Activated CD8-positive, alpha-beta memory T cell treated with anti-CD3 and anti-CD28 coated beads, Interleukin-2, amount 10 ng/mL, durations not matched to agents 7 days and 5 days (primary cell): ENCODE measurements at places on chromosomes 7 and 10. TPM values are rescaled to one million over a fixed set of nuclear protein-coding genes. Genes with fewer than 3 reads are reported as not detected.

DNA sequence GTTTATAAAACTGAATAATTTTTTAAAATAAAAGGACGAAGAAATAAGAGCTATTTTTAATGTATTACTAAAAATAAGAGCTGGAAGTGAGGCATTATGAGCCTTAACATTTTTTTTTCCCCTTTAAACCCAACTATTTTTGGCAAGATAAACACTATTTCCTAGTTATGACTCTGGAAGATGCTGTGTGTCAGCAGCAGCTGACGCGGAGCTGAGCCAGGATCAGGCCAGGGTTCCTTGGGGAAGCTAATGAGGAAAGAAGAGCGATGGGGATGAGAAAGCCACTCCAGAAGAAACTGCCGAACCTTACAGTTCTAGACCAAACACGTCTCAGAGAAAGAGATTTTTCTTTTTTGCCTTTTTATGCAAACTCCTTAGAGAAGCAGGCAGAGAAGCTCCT lies 85.9 kb downstream of the USP6NL start:
- H3K27me3 ChIP-seq = no peaks in the 10 kb centered on the region
- no peak overlapping the region for H3K27ac ChIP-seq
- H3K36me3 ChIP-seq = no peaks in the 10 kb centered on the region
- H3K4me1 ChIP-seq = peaks cover 14% of the 10 kb centered on the region
- no peak for DNase-seq

DNA sequence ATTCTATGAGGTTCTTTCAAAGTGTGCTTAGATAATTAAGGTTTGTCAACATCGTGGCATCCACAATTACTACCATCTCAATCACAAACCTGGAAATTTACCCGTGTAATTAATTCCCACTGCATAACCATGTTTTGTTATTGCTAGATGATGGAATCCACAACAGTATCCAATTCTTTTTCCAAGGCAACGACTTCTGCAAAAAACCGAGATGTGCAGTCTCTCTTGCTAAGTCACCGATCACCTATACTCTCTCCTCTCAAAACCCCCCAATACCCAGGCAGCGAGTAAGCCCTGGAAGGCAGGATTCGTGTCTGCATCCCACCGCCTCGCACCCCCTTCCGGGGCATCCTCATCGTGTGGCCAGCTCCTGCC lies 678 bp upstream of the EIF4H start:
- H3K4me1 ChIP-seq = peaks cover 35% of the 10 kb centered on the region
- H3K27ac ChIP-seq = peak overlapping the region; percentile 81
- DNase-seq = no peak
- H3K27me3 ChIP-seq = no peaks in the 10 kb centered on the region
- H3K4me3 ChIP-seq = peak overlapping the region; percentile 87

GRCh38 chr10:103569896-103570295 lies 76.4 kb downstream of the NEURL1 start:
- no peak for DNase-seq
- H3K36me3 ChIP-seq = no peaks in the 10 kb centered on the region
- peaks cover 3% of the 10 kb centered on the region for H3K4me1 ChIP-seq
- H3K27ac ChIP-seq = no peak overlapping the region
- H3K27me3 ChIP-seq = peaks cover 23% of the 10 kb centered on the region
- H3K4me3 ChIP-seq = no peak overlapping the region

- DNase-seq = no peak
- peaks cover 9% of the 10 kb centered on the region for H3K27me3 ChIP-seq
- H3K36me3 ChIP-seq = no peaks in the 10 kb centered on the region
- no peak overlapping the region for H3K4me3 ChIP-seq
- no peaks in the 10 kb centered on the region for H3K4me1 ChIP-seq
These were observed 298.6 kb upstream of the AKR1E2 start for GRCh38 chr10:4527281-4527970.

DNA sequence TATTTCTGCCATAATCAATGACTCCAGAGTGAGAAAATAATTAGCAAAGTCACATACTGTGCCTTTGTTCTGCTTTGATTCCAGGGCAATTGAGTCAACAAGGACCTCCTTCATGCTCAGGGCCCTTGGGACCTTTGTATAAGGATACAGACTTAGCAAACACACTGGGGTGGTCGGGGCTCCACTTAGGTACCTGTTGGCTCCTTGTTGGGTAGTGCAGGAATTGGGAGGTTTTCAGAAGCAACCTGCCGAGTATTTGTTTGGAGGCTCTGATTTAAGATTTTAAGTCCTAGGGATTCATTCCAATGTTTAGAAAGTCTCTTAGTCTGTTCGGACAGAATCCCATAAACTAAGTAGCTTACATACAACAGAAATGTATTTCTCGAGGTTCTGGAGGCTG lies 3.0 kb downstream of the ADCK2 start:
- no peak for DNase-seq
- peaks cover 15% of the 10 kb centered on the region for H3K36me3 ChIP-seq
- peaks cover 33% of the 10 kb centered on the region for H3K4me1 ChIP-seq
- H3K4me3 ChIP-seq = no peak overlapping the region
- no peaks in the 10 kb centered on the region for H3K27me3 ChIP-seq
- H3K27ac ChIP-seq = no peak overlapping the region

GRCh38 chr10:58326967-58327381 lies 7.8 kb upstream of the UBE2D1 start:
- no peak overlapping the region for H3K4me3 ChIP-seq
- H3K27me3 ChIP-seq = peaks cover 7% of the 10 kb centered on the region
- no peak for DNase-seq
- no peak overlapping the region for H3K27ac ChIP-seq
- H3K4me1 ChIP-seq = peaks cover 10% of the 10 kb centered on the region
- H3K36me3 ChIP-seq = no peaks in the 10 kb centered on the region

DNA sequence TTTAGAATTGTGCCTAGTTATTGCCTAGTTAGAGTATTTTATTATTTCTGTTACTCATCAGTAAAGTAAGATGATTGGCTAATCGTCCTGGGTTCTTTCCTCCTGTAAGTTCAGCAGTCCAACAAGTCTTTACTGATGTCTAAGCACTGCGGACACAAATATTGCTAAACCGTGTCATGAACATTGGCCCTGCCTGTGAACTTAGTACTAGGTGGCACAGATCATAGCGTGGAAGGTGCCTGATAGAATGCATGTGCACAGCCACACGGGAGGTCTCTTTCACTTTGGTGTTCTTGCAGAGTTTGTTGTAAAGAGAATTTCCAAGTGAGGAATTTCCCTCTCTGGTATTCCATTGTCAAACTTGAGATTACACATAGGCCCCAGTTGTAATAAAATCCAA lies 38.0 kb downstream of the RBM33 start:
- H3K27me3 ChIP-seq = no peaks in the 10 kb centered on the region
- H3K27ac ChIP-seq = no peak overlapping the region
- DNase-seq = no peak
- peaks cover 41% of the 10 kb centered on the region for H3K4me1 ChIP-seq
- H3K36me3 ChIP-seq = peaks cover 60% of the 10 kb centered on the region

DNA sequence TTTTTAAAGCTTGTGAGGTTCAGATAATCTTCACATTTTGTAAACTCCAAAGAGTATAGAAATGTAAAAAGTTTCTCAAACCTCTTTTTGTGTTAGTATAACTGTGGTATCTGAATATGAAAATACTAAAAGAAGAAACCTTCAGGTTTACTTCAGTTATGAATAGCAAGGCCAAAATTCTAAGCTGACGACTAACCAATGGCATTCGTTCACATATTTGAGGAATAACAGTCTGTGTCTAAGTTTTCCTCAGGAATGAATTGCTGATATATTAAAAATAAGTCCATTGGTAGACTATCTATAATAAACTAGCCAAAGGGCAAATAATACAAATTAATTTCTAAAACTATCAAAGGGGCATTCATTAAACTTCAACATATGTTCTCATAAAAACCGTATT lies 206.0 kb downstream of the CXCL12 start:
- no peak for DNase-seq
- no peak overlapping the region for H3K27ac ChIP-seq
- H3K36me3 ChIP-seq = no peaks in the 10 kb centered on the region
- no peaks in the 10 kb centered on the region for H3K27me3 ChIP-seq
- no peak overlapping the region for H3K4me3 ChIP-seq

DNA sequence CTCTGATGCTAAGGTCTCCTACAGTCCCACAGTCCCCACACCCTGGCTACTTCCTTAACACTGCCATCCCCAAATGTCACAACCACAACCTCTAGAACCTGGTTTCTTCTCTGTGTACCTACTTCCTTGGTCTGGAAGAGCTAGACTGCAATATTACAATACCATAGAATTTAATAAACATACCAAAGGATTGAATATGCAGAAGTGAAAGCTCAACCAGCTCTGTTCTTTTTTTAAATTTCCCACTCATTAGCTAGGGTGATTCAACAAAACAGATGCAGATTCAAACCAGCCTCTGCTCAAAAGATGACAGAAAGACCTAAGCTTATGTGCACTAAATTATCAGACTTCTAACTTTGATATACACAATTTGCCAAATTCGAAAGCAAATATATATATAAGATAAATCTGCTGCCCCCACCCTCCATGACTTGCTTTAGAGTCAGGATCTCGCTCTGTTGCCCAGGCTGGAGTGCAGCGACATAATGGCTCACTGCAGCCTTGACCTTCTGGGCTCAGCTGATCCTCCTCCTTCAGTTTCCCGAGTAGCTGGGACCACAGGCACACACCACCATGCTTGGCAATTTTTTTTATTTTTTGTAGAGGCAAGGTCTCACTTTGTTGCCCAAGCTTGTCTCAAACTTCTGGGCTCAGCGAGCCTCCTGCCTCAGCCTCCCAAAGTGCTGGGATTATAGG lies 212.6 kb downstream of the CHCHD3 start:
- peaks cover 8% of the 10 kb centered on the region for H3K4me1 ChIP-seq
- peaks cover 7% of the 10 kb centered on the region for H3K36me3 ChIP-seq
- no peak overlapping the region for H3K27ac ChIP-seq

DNA sequence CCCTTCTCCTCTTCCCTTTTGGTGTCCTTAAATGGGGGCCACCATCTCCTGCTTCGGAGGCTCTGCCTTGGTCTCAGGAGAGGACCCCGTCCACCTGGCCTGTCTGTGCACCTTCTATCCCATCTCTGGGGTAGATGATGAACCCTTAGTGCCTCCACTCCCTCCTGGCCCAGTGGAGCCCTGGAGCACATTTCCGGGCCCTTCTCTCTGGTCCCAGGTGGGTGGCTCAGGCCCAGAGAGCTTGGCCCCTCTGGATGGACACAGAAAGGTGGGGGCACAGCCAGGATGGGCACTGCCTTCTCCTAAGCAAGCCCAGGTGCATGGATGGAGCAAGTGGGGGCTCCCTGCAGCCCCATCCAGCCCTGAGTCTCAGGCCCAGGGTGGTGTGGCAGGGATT lies 121.4 kb upstream of the RET start:
- H3K27ac ChIP-seq = no peak overlapping the region
- H3K27me3 ChIP-seq = peaks cover 14% of the 10 kb centered on the region
- H3K4me3 ChIP-seq = no peak overlapping the region
- DNase-seq = no peak

- DNase-seq = no peak
- H3K27me3 ChIP-seq = no peaks in the 10 kb centered on the region
- H3K4me3 ChIP-seq = no peak overlapping the region
- H3K4me1 ChIP-seq = no peaks in the 10 kb centered on the region
- H3K27ac ChIP-seq = no peak overlapping the region
These were observed 15.1 kb upstream of the ZNF212 start for GRCh38 chr7:149224352-149224751.

DNA sequence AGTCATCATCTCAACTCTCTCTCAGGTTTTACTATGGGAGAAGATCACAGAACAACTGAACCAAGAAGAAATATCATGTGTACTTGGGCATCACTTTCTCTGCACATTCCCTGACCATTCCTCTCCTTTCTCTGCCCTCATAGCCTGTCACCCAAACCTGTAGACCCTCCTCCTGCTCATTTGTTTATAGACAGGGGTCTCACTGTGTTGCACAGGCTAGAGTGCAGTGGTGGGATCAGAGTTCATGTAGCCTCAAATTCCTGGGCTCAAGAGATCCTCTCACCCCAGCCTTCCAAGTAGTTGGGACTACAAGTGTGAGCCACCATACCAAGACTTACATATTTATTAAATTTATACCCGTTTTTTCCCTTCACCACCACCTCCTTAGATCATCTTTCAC lies 260.8 kb upstream of the SLC26A5 start:
- H3K27me3 ChIP-seq = peaks cover 8% of the 10 kb centered on the region
- no peak overlapping the region for H3K27ac ChIP-seq
- no peaks in the 10 kb centered on the region for H3K36me3 ChIP-seq
- DNase-seq = no peak
- no peak overlapping the region for H3K4me3 ChIP-seq

DNA sequence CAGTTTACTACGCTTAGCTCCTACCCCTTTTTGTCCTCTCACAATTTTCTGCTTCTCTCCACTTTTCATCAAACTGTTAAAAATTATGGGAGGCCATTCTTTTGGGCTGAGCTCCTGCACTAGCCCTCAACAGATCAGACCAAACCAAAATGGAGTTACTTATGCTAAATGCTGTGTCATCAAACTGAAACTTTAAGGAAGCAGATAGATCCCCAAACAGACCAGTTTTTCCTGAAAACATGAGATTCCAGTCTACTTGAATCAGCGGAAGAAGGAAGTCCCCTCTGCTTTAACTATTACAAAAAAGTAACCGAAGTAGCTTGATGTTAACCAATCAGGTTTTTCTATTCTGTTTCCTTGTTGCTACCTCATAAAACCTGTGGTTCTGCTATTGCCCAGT lies 20.6 kb downstream of the FANK1 start:
- no peak for DNase-seq
- no peaks in the 10 kb centered on the region for H3K4me1 ChIP-seq
- no peak overlapping the region for H3K27ac ChIP-seq
- no peaks in the 10 kb centered on the region for H3K36me3 ChIP-seq

DNA sequence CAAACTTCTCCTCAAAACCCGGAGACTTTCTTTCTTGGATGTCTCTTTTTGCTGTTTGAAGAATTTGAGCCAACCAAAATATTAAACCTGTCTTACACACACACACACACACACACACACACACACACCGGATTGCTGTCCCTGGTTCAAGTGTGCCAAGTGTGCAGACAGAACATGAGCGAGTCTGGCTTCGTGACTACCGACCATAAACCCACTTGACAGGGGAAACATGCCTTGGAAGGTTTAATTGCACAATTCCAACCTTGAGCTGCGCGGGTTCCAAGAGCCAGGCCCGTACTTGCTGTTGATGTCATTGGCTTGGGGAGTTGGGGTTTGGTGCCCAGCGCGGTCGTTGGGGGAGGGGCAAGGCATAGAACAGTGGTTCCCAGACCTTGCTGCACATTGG lies 1.7 kb downstream of the EGFR start:
- no peak overlapping the region for H3K4me3 ChIP-seq
- no peaks in the 10 kb centered on the region for H3K36me3 ChIP-seq
- H3K4me1 ChIP-seq = no peaks in the 10 kb centered on the region

DNA sequence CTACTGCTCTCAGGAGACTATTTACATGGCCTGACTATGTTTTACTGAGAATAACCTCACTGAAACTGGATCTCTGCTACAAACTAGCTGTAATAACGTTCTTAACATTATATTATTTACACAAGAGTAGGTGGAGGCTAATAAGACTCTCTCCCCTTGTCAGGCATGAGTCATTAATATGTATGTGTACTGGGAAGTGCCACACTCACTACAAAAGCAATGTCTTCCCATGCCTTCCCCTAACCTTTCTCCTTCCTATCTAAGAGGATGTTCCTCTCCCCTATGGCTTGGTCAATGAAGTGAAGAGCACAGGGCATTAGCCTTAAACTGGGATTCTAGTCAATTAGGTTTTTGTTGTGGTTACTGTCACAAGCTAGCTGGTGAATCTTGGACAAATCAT lies 147.9 kb downstream of the DGKB start:
- H3K27me3 ChIP-seq = no peaks in the 10 kb centered on the region
- no peak for DNase-seq
- no peaks in the 10 kb centered on the region for H3K36me3 ChIP-seq
- no peak overlapping the region for H3K4me3 ChIP-seq

AQP1 gene
- not detected for total RNA-seq

TMEM236 gene
- total RNA-seq = 0.12 TPM

DNAJB9 gene
- total RNA-seq = 5.5 TPM

OR13A1 gene
- not detected for total RNA-seq

ADRB1 gene
- 2.8 TPM for total RNA-seq

PRKG1 gene
- not detected for total RNA-seq

KAZALD1 gene
- total RNA-seq = 0.30 TPM

RELN gene
- total RNA-seq = not detected

ABCB1 gene
- total RNA-seq = 15.1 TPM
